A549 treated with Hydrocortisone at 1 μM for 4 hours (cell line): ENCODE measurements at places on chromosomes 4 and X. TPM values are rescaled to one million over a fixed set of nuclear protein-coding genes. Genes with fewer than 3 reads are reported as not detected.

The FGFBP2 gene
- 0.12 to 0.39 TPM (median 0.31 TPM) in 5 replicates for total RNA-seq

The TRIM2 gene
- 0.62 to 1.2 TPM (median 0.64 TPM) in 5 replicates for total RNA-seq

The FRAS1 gene
- total RNA-seq: 2.0 to 3.3 TPM (median 2.6 TPM) in 5 replicates

The PPP3CA gene
- total RNA-seq: 21.0 to 32.9 TPM (median 30.5 TPM) in 5 replicates

The HSFX1 gene
- 0.13 to 0.35 TPM (median 0.31 TPM) in 5 replicates for total RNA-seq

The EVC2 gene
- total RNA-seq: 1.9 to 2.2 TPM (median 2.1 TPM) in 5 replicates

The CCNA2 gene
- total RNA-seq: 37.6 to 51.4 TPM (median 45.1 TPM) in 5 replicates
